Endothelial cell (in vitro differentiated cells): ENCODE measurements at places on chromosomes 5 and 9. TPM values are rescaled to one million over a fixed set of nuclear protein-coding genes. Genes with fewer than 3 reads are reported as not detected.
A peak's percentile ranks its signal among the peaks of the same experiment; 100 is the strongest.

DNA sequence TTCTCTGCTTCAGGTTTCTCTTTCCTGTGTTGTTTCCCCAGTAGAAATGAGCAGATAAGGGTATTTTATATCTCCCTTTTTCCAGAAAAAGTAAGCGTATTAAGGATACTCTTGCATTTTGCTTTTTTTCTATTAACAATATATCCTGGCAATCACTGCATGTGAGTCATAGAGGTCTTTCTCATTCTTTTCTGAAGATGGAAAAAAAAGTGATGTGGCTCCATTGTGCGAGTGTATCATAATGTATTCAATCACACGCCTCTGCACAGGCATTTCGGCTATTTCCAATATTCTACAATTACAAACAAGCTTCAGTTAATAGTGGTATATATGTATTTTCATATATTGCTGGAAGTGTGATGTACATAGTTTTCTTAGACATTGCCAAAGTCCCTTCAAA lies 155.9 kb downstream of the MED27 start:
- peaks cover 2% of the 10 kb centered on the region for H3K27me3 ChIP-seq
- H3K4me1 ChIP-seq: no peaks in the 10 kb centered on the region
- no peak overlapping the region for H3K4me3 ChIP-seq
- no peak for DNase-seq
- H3K27ac ChIP-seq: no peak overlapping the region
- H3K36me3 ChIP-seq: no peaks in the 10 kb centered on the region

DNA sequence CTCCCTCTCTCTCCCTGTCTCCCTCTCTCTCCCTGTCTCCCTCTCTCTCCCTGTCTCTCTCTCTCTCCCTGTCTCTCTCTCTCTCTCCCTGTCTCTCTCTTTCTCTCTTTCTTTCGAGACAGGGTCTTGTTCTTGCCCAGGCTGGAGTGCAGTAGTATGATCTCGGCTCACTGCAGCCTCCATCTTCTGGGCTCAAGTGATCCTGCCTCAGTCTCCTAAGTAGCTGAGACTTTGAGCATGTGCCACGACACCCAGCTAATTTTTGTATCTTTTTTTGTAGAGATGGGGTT lies 14.3 kb downstream of the TRIO start:
- no peak overlapping the region for H3K4me3 ChIP-seq
- peaks cover 3% of the 10 kb centered on the region for H3K27me3 ChIP-seq
- no peaks in the 10 kb centered on the region for H3K36me3 ChIP-seq
- peaks cover 48% of the 10 kb centered on the region for H3K4me1 ChIP-seq
- DNase-seq: no peak

DNA sequence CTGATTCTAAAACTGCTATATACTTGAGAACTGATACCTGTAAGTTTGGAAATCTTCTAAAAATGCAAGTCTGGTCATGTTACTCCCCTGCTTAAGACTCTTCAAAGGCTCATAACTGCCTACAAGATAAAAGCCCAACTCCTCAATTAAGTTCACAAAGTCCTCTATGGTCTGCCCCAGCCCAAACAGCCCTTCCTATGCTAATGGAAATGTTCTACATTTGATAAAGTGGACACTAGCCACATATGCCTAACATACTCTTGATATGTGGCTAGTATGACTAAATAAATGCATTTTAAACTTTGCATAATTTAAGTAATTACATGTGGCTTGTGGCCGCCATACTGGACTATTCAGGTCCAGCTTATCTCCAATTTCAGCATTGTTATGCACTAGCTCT lies 204.5 kb downstream of the AP3B1 start:
- H3K36me3 ChIP-seq: no peaks in the 10 kb centered on the region
- no peaks in the 10 kb centered on the region for H3K27me3 ChIP-seq
- no peaks in the 10 kb centered on the region for H3K4me1 ChIP-seq
- H3K4me3 ChIP-seq: no peak overlapping the region
- no peak for DNase-seq
- H3K27ac ChIP-seq: no peak overlapping the region

GRCh38 chr5:34529581-34530331 lies 126.4 kb upstream of the RAI14 start:
- no peaks in the 10 kb centered on the region for H3K36me3 ChIP-seq
- DNase-seq: no peak
- H3K27me3 ChIP-seq: no peaks in the 10 kb centered on the region
- no peaks in the 10 kb centered on the region for H3K4me1 ChIP-seq
- no peak overlapping the region for H3K27ac ChIP-seq

DNA sequence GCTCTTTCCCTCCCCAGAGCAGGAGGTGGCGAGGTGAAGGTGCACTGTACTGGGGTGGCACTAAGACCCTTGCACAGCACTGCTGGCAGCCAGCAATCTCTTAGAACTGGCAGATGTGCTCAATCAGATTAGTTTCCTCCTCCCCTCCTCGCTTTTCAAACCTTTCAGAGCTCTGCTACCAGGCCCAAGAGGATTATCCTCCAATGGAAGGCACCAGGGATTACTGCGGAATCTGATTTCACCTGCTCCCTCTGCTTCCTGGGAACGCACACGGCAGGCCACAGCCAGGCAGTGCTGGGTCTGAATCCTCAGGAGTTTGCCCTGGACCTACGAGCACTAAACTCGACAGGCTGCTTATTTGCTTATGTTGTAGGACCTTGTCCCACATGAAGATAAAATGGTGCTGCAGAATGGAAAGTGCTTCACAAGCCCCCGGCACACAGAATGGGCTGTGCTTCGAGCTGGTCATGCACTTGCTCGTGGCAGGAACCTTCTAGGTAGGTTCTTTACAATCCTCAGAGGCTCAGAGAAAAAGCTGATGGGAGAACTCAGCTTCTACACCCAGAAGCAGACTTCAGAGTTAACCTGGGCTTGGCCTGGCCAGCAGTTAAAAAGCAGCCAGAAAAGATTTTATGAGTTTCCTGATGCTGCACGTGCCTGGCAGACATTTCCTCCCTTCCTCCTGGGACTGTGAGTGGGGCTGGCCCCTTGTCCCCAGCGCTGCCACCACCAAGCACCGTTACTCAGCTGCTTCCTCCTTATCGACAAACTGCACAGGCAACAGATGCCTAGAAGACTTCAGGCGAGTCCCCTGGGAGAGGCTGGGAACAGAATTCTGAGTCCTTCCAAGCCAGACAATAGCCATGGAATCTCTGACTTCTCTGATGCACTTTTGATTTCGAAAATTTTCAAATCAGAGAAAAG lies 33.1 kb downstream of the FABP6 start:
- H3K27me3 ChIP-seq: peaks cover 10% of the 10 kb centered on the region
- peaks cover 45% of the 10 kb centered on the region for H3K36me3 ChIP-seq
- peak overlapping the region; percentile 47 for H3K4me3 ChIP-seq
- peak; percentile 34 for DNase-seq

GRCh38 chr5:174082286-174082685 lies 36.8 kb downstream of the NSG2 start:
- H3K27ac ChIP-seq: no peak overlapping the region
- no peak for DNase-seq
- H3K4me3 ChIP-seq: no peak overlapping the region
- peaks cover 3% of the 10 kb centered on the region for H3K27me3 ChIP-seq
- H3K36me3 ChIP-seq: no peaks in the 10 kb centered on the region

- H3K36me3 ChIP-seq: no peaks in the 10 kb centered on the region
- peaks cover 6% of the 10 kb centered on the region for H3K4me1 ChIP-seq
- H3K27ac ChIP-seq: no peak overlapping the region
- H3K4me3 ChIP-seq: no peak overlapping the region
These were observed 68.6 kb upstream of the NFIL3 start for GRCh38 chr9:91492237-91492636.

The DRD1 gene
- total RNA-seq: 0.18 TPM
